ENCODE measurements at places on chromosomes 6 and 20.

DNA sequence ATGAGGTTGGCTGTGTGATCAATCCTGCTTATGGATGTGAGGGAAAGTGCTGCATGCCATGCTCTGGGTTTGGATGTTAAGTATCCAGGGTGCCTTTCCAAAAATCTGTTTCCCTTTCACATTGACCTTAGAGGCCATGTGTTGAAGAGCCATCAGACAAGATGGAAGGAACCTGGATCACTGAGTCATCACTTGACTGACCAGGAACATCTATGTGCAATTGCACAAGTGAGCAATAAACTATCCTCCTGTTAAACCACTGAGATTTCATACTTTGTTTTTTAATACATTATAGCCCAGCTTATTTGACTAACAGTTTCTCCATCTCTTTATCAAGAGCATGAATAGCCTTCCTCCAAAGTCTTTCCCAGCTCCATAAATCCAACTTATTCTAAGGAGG is 17.8 kb upstream of the TMEM14A start:
- DNase-seq = no peak

GRCh38 chr6:152272486-152272885 is 364.7 kb downstream of the SYNE1 start:
- no peak for DNase-seq

DNA sequence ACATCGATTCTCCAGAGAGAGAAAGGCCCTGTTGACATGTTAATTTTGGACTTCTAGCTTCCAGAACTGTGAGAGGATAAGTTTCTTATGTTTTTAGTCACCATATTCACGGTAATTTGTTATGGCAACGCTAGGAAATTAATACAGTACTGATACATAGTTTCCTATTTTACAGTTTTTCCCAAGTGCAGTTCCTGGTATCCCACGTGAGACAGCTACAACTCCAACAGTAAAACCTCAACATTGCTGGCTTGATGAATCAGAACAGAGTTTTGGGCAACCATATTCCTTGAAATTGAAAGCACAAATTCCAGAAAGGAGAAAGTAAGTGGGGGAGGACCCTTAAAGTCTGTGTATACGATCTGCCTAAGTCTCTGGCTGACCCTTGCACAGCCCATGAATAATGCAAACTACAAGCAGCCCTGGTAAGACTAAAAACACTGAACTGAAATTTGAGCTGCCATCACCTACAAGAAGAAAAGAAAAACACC is 505.1 kb upstream of the NRSN1 start:
- no peak for DNase-seq

- no peak for DNase-seq
These were observed 368.5 kb upstream of the EPHA7 start for GRCh38 chr6:93787841-93788240.

- DNase-seq = no peak
These were observed 310.2 kb upstream of the AGPAT4 start for GRCh38 chr6:161584051-161584450.

DNA sequence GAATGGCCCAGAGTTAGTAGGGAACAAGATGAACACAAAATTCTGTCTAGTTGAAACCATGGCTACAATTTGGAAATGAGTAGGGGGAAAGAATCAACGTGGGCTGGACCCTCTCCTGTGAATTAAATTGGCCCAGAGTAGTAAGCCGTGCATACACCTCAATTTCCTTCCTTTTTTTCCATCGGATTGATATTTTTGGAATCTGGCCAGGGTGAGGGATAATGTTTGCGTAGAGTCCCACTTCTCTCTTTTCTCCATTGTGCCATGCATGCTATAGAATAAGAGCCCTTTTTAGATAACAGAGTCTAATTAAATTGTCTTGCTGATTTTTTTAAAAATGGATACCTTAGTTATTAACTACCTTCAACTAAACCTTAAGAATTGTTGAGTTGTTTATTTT is 35.2 kb downstream of the XRN2 start:
- DNase-seq = no peak
